T-helper 2 cell (primary cell): ENCODE measurements at places on chromosomes 16 and 17.

- no peak for DNase-seq
Observed at GRCh38 chr16:88888461-88889387, 22.3 kb upstream of the PABPN1L start.

DNA sequence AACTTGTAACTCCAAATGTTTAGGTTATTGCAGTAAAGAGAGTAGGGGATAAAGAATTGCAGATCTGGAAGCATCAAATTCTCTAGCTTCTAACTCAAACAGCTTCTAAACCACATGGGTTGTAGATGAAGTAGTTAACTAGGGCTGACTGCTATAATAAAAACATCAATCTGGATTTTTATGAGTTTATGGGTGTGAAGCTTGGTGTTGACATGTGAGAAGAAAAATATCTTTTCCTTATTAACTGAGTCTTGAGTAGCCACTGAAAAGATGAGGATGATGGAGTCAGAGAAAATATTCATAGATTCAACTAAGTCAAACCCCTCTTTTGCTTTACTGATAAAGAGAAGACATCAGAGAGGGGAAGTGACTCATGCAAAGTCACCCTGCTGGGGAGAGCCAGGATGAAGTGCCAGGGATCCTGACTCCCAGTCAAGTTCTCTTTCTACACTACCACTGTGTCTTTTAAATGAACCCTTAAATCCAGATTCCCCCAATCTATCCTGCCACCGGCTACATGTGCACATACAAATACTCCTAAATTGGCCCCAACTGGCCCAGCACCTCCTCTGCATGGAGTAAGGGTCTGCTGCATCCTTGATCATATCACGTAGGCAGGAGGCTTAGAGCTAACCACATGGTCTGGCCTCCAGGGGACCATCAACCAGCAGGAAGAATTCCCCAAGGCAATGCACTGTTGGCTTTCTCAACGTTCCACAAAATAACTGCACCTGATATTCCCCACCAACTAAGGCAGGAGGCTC is 264.0 kb upstream of the CCL2 start:
- no peak for DNase-seq

DNA sequence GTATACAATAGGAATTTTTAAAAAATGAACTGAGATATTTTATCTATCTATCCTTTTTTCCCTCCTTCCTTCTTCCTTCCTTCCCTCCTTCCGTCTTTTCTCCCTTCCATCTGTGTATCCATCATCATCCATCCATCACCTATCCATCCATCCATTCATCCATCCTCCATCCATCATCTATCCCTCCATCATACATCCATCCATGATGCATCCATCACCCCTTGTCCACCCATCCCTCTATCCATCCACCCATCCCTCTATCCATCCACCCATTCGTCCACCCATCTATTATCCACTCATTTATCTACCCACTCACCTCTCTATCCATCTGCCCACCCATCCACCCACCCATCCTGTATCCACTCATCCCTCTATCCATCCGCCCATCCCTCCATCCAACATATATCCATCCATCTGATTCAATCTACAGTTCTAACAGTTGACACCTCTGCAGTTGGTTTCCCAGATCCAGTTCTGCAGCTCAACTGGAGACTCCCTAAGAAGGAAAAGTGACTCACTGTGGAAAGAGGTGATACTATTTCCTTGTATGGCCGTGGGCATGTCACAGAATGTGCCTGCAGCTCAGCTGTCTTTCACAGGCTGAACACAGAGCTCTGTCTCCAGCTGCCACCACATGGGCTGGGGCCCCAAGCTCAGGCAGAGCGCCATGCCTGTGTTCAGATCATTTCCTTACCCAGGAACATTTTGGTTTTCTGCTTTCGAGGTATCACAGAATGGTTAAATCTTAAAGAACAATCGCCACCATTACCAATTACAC is 130.8 kb downstream of the XYLT1 start:
- DNase-seq: no peak

- peak; percentile 53 for DNase-seq
Observed at GRCh38 chr17:62892870-62893338, 73.1 kb upstream of the TANC2 start.

GRCh38 chr17:4001048-4001590 is 36.9 kb upstream of the ATP2A3 start:
- no peak for DNase-seq

DNA sequence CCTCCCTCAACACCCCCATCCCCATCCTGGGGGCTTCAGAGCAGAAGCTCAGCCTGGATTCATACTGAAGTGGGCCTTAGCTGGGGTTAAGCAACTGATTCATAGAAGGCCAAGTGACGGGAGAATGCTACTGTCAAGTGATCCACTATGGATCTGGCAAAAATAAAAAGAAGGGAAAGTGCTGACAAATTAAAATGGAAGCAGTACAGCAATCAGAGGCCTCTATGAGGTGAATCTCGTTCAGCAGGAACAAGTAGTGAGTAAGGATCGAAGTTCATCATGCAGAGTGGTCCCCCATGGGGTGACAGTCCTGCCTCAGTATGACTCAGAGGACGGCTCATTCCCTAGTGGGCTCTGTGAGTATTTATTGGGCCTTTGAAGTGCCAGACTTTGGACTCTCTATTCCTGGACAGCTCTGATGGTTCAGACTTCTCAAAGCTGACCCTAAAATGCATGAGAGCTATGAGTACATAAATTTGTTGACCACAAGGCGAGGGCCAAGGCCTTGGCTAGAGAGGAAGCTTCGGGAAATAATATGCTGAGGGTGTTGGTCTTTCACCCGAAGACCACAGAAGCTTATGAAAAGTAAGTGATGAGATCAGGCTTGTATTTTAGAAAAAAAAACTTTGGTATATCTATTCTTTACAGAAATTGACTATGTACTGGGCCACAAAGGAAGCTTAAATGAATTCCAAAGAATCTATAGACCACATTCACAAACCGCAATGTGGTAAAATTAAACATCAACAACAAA is 5.3 kb upstream of the NSMCE1 start:
- DNase-seq: no peak

GRCh38 chr17:41500131-41500911 is 5.1 kb downstream of the KRT13 start:
- no peak for DNase-seq

- no peak for DNase-seq
Observed at GRCh38 chr16:50037662-50038220, 12.7 kb downstream of the CNEP1R1 start.

DNA sequence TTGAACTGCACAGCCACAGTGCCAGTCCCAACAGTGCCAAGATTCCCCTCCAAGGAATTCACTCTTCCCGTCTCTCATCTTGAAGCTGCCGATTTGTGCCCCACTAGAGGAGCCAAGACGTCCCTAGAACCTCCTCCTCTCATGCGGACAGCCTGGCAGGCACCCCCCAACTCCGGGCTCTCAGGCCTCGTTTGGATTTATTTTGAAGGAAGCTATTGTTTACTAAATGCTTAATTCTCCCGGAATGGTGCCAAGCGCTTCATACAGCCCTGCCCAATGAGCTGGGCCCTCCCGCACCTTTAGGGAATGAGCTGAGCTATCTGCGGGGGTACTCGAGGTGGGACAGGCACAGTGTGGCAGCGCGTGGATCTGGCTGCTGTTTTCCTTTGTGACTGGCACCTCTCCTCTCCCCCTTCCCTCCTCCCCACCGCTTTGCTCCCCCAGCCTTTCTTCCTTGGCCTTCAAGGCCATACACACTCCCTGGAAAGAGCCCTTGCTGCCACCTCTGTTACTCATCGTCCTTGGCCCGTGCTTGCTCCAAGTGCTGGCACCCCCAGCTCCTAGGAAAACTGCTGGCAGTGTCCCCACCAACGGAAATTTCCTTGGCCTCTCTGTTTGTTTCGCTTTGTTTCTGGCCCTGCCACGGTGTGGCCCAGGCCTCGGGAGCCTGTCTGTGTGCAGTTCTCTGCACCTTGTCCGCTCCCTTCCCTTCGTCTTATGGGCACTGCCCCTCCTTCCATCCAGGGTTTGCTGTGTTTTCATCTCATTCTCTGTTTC is 49.9 kb upstream of the CDR2 start:
- DNase-seq: no peak

DNA sequence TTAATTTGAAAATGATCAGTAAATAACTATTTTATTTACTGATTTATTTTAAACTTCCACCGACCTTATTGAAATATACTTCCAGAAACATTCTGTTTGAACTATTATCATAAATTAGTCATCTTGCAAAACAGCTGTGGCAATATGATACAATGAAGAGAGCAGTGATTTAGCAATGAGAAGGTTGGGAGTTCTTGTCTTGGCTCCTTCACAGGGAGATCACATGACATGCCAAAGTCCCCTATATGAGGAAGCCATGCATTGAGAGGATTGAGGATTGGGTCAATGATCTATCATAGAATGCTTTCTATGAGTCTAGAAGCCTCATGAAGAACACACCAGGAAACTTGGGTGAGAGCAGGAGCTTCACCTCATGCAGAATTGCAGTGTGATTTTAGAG is 222.7 kb downstream of the LGALS9B start:
- DNase-seq: no peak

GRCh38 chr16:88202207-88202745 is 180.5 kb upstream of the ZNF469 start:
- no peak for DNase-seq

GRCh38 chr16:88560714-88561484 is 9.3 kb upstream of the ZC3H18 start:
- DNase-seq: no peak

GRCh38 chr17:10683853-10684252 is 13.5 kb downstream of the SCO1 start:
- no peak for DNase-seq

GRCh38 chr16:5463820-5464219 is 366.2 kb upstream of the EEF2KMT start:
- no peak for DNase-seq

- DNase-seq: no peak
Observed at GRCh38 chr16:10266809-10267208, 84.6 kb upstream of the GRIN2A start.

DNA sequence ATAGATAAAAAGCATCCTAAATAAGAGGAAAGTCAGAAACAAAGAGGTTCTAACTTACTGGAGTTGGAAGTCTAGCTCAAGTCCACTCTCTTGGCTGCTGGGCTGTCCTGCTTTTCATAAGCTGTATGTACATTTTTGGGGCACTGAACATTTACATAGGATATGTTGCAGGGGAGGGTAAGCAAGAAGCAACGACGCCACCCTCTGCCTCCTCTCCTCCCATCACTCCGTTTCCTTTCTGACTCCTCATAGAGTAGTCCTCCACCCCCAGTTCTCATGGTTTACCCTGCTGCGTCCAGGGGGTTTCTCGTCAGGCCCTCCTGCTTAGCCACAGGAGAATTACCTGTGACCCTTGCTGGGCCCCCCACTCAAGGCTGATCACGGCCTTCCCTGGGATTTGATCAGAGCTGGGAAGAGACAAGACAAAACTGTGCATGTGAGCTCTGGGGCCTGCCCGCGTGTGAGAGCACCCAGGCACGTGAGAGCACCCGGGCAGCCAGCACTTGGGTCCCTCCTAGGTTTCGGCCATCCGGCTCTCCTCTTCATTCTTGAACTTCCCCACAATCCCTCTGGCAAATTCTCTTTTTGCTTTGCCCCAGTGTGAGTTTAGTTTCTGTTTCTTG is 37.1 kb downstream of the TMEM11 start:
- no peak for DNase-seq

DNA sequence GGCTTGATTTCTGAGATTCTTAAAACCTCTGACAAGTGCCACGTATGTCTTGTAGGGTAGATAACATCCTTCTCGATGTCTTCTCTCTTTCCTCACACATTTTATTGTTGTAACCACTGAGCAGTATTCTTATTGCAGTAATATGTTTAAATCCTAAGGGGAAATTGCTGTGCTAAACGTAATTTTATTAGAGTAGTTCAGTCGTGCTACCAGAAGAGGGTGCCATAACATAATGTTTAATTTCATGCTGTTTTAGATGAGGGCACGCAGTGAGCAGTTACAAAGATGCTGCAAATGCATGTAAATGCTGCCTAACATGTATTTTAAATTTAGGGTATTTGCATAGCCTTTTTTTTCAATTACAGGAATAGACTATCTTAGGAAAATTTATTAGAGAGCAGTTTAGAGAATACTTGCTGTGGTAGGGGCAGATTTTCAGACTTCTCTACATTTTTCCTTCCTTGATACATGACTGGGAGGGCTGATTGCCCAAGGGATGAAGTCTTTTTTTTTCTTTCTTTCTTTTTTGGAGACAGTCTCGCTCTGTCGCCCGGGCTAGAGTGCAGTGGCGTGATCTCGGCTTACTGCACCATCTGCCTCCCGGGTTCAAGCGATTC is 51.7 kb downstream of the GAN start:
- DNase-seq: peak; percentile 61

DNA sequence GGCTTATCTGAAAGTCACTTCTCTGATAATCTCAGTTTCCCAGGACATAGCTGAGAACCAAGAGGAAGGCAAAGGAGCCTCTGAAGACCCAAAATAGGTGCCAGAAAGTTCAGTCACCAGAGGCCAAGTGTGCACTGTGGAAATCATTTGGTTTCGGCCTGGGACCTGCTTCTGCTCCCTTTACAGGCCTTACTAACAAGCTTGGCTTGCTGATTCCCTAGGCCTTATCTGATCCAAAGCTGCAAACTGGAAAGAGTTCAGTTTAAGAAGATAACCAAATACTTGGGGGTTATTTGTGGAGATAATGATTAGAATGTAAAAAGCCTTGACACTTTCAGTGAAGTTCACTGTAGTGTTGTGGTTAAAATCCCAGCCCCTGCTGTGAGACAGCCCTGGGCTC is 17.0 kb downstream of the ITGA3 start:
- DNase-seq: no peak

GRCh38 chr16:30041841-30042240 is 10.8 kb upstream of the TLCD3B start:
- no peak for DNase-seq

DNA sequence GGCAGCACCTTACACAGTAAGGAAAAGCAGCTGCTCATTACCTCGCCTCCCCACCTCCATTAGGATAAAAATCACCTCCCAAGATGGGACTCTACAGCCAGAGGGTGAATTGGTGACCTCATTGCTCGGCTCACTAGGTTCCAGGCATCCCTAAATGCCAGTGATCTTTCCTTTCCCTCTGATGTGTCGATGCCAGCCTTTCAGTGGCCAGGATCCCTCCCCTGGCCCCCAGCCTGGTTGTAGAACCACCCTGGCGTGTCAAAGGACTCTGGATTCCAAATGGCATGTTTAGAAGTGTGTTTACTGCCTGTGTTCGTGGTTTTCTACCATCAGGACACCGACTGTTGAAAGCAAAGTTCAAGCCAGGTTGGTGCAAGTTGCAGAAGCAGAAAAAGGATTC is 72.1 kb upstream of the LYRM9 start:
- DNase-seq: no peak

DNA sequence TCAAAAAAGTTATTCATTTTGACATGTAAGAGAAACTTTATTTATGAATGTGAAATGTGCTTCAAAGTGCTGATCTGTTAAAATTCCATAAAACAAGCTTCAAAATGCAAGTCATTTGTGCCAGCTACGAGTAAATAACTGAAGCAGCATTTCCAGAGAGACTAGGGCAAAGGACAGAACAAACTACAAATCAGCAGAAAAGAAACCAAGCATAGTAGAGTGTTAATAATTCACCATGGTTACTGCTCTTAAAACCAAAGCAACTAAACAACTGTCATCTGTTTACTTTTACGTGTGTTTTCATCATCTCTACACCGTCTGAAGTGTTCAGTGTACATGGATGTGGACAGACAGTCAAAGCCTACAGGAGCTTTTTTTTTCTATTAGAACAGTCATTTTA is 1.6 kb upstream of the ASPA start:
- DNase-seq: no peak

- no peak for DNase-seq
Observed at GRCh38 chr16:70753694-70754325, 47.1 kb downstream of the VAC14 start.
